ENCODE measurements at places on chromosomes 3 and 15.
A peak's percentile ranks its signal among the peaks of the same experiment; 100 is the strongest.

GRCh38 chr3:138325990-138326389 is 3.7 kb downstream of the NME9 start:
- no peak for DNase-seq

DNA sequence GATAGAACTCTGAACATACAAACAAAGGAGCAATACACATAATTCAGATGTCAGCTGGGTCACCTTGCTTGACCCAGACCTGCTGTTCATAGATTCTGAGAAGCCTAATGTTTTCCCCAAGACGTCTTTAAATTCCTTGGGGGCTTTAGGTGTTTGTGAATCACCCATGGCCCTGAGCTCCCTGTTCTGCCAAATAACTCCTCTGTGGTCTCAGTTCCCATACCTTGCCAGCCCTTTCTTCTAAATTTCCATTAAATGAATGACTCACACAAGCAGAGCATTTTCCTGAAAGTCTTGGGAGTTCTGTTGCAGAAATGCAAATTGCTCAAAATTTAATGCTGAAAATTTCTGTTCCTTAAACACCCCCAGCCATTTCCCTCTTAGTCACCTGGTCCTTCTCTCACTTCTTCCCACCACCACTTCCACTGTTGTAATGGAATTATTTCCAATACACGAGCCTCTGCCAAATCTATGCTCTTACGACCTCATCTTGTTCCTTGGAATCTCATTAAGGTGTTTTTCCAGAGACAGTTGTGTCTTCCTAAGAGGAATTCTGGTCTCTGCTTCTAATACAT is 33.4 kb upstream of the PSMD6 start:
- DNase-seq: peak; percentile 91

- DNase-seq: peak; percentile 99
Observed at GRCh38 chr3:187403768-187404288, 35.6 kb downstream of the RTP4 start.

- peak; percentile 81 for DNase-seq
Observed at GRCh38 chr15:63870487-63871209, 36.9 kb upstream of the HERC1 start.

GRCh38 chr3:141387516-141387915 is 19.2 kb downstream of the ZBTB38 start:
- DNase-seq: no peak

DNA sequence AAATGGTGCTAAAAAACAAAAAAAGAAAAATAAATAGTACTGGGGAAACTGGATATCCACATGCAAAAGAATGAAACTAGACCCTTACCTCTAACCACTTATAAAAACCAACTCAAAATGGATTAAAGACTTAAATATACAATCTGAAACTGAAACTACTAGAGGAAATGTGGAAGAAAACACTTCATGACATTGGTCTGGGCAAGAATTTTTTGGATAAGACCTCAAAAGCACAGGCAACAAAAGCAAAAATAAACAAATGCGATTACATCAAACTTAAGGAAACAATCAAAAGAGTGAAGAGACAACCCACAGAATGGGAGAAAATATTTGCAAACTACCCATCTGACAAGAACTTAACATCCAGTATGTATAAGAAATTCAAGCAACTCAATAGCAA is 6.4 kb downstream of the IFT57 start:
- DNase-seq: peak; percentile 30

- DNase-seq: no peak
Observed at GRCh38 chr3:179416681-179417080, 34.6 kb downstream of the GNB4 start.

- no peak for DNase-seq
Observed at GRCh38 chr3:195241592-195242355, 29.2 kb downstream of the XXYLT1 start.

GRCh38 chr3:157336252-157337009 is 100.2 kb upstream of the PTX3 start:
- DNase-seq: peak; percentile 66

DNA sequence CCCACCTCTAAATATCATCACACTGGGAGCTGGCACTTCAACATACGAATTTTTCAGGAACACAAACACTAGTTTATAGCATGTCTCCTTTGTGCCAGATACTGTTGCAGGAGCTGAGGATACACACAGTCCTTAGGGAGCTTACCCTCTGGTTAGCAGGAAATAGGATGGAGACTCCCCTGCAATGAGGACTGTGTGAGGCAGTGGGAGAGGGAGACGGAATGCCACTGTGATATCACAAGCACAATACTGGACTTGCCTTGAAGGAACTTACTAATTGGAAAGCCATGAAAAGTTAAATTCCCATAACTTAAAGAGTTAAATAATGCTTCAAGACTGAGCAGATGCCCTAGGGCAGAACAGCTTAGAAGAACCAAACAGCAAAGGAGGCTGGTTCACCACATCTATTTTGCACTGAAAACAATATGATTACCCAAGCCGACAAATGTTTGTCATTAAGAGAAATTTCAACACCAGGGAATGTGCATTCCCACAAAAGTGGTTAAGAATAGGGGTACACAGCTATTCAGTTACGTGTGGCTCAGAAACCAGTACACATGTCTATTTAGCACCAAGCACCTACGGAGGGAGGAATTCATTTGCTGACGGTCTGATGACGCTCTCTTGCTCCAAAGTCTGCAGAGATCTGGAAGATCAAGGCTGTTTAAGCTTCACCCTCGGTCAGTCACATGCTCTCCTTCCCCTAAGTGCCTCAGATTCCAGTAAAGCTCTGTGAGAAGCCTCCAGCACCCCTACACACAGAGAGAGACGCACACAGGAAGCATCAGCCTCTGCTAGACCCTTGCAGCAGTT is 5.2 kb downstream of the TBC1D2B start:
- peak; percentile 68 for DNase-seq

- no peak for DNase-seq
Observed at GRCh38 chr3:180335050-180335449, 266.9 kb upstream of the TTC14 start.

- DNase-seq: no peak
Observed at GRCh38 chr3:27939521-27939920, 217.4 kb upstream of the EOMES start.

DNA sequence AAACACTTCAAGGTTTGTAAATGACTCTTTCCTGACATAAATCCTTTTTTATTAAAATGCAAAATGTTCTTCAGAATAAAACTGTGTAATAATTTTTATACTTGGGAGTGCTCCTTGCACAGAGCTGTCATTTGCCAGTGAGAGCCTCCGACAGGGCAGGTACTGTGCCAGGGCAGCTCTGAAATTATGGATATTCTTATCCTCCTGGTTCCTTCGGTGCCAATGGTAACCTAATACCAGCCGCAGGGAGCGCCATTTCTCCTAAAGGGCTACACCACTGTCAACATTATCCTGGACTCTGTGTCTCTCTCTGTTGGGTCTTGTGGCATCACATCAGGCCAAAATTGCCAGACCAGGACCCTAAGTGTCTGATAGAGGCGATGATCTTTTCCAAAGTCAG is 33.0 kb downstream of the CHDH start:
- DNase-seq: no peak

DNA sequence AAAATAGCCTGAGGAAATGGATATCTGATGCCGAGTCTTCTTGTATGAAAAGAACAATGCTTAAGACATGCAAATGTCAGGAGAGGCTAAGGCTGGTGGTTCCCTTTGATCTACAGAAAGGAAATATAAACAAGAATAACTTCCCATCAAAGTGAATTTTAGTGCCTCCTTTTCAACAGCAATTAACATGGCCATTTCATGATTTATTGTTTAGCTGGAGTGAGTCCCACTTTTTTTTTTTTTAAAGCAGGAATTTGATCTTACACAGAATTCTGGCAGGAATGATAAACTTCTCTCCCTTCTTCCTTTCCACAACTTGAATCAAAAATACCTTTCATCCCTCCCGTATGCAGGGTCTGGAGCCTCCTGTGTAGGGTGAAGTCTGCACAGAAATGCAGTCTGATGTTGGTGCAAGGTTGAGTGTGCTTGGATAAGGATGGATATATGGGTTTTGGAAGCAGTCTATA is 287.0 kb downstream of the MEX3B start:
- DNase-seq: no peak

DNA sequence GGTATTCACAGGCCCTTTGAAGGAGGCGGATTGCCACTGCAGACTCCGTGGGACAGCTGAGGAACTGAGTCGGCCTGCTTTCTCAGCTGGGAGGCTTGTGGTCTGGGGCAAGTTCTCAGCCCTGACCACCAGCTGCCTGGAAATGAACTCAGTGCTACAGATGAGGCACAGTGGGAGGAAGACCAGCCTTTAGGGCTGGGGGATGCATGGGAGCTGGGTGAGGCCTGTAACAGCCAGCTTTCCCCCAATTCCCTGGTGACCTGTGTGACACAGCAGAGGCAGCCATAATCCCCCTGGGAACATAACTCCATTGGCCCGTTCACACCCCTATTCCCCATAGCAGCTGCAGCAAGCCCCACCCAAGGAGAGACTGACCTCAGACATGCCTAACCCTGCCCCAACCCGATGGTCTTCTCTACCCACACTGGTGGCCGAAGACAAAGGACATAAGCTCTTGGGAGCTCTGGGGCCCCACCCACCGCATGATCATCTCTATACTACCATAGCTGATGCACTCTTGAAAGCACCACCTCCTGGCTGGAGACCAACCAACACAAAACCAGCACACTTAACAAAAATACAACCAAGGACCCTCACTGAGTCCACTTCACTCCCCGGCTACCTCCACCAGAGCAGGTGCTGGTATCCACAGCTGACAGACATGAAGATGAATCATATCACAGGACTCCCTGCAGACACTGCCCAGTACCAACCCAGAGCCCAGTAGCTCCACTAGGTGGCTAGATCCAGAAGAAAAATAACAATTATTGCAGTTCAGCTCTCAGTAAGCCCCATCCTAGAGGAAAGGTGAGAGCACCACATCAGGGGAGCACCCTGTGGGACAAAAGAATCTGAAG is 24.9 kb downstream of the ZMAT3 start:
- peak; percentile 33 for DNase-seq

DNA sequence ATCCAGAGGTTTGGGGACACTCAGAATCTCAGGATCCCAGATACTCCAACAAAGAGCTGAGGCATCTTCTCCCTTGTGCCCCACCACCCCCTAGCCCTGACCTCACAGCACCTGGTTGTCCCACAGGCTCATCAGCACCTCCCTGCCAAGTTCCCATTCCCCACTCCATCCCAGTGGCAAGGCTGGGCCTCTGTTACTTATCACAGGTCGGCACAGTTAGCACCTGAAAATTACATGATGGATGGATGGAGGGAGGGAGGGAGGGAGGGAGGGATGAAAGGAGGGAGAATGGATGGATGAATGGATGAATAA is 12.8 kb downstream of the MYL3 start:
- no peak for DNase-seq

- no peak for DNase-seq
Observed at GRCh38 chr3:119508172-119508845, 10.0 kb downstream of the TIMMDC1 start.

DNA sequence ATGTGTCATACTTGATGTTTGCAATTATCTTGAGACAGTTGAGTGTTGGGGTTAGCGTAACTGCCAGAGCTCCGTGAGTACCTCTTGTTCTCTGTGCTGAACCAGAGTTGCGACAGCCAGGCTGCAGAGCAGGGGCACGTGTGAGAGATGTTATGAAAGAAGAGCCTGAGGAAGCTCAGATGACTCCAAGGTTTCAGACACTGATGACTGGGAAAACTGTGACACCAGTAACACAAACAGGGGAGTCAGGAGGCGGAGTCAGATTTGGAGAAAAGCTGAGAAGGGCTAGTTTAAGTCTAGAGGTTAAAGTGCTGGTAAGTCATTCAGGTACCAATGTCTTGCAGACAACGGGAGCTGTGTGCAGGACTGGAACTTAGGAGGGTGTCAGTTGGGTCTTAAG is 45.0 kb downstream of the BLM start:
- DNase-seq: no peak

DNA sequence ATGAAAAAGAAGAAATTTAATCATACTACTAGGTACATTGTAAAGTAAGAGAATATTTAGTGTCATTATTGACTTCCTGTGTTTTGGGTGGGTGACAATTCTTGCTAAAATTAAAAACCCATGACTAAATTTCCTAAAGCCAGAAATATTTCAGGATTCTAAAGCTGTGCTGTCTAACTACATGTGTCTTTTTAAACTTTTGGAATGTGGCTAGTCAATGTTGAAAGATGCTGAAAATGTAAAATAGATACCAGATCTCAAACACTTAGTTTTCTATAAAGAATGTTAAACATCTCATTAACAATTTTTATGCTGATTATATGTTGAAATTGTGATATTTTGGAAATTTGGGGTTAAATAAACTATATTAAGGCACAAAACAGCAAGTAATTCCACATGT is 308.9 kb upstream of the TMCO5A start:
- no peak for DNase-seq

DNA sequence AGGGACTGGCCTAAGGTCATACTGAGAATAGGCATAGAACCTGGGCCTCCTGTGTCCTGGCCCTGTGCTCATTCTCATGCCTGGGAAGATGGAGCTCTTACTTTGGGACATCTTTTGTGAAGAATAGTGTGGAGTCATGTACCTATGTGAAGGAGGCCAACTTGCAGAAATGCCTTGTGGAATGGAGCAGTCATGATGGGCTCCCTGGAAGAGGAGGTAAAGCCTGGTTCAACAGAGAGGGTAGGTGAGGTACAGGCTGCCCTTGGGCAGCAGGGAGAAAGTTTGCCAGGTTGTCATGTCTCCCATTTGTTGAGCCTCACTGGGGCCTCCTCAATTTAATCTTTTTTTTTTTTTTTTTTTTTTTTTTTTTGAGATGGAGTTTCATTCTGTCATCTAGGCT is 18.1 kb downstream of the MAPKAPK3 start:
- no peak for DNase-seq

GRCh38 chr15:53910236-53910849 is 67.9 kb upstream of the UNC13C start:
- no peak for DNase-seq

DNA sequence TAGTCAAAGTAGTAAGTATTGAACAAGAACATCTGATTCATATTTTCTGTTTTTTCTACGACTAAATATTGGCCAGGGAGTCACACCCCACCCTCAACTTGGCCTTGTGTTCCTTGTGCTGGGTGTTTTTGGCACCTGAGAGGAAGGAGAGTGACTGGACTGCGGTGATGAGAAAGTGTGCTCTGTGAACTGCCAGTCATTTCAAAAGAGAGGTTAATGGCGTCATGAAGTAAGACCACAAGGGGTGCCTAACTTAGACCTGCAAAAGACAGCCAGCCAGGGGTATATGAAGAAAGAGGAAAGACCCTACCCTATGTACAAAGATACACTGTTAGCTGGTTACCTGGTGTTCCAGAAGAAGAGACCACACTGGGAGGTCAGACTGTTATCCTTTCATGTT is 58.4 kb upstream of the COL8A1 start:
- no peak for DNase-seq

GRCh38 chr3:196055683-196056270 is 26.1 kb downstream of the TFRC start:
- peak; percentile 10 for DNase-seq
